ENCODE measurements at places on chromosomes 5 and 9.

DNA sequence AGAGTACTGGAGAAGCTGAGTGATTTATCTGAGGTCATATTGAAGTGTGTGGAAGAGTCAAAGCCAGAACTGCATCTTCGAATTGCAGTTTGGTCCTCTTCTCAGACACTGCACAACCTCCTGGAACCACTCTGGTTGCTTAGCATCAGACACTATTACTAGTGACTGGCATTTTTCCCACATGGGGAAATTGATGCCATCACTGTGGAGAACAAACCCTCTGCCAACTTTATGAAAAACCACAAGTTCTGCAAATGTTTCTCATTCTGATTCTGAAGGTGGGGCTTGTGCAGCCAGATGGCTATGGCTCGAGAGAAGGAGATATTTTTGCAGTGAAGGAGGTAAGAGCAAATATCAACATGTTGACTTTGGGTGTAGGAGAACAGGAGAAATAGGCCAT lies 67.2 kb downstream of the KCTD16 start:
- no peak for DNase-seq

DNA sequence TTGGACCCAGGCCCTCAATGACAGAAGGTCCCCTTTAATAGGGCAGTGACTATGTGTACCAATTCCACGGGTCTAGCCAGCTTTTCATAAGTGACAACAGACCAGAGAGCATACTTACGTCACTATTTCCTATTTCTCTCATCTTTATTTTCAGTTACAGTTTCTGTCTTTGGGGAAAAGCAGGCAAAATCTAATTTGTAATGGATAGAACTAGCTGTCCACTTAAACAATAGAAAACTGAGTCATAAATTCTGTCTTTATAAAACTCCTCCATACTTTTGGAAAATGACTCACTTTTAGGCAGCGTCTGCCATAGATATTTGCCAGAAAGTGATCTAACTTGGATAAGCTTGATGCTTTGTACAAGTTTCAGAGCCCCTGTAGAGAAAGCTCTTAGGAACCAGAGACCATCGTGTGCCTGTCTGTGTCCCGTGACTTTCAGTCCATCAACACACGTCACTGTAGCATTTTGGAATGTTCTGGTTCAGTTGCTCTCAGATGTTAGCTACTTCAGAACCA lies 101.9 kb downstream of the F2RL2 start:
- no peak for DNase-seq

DNA sequence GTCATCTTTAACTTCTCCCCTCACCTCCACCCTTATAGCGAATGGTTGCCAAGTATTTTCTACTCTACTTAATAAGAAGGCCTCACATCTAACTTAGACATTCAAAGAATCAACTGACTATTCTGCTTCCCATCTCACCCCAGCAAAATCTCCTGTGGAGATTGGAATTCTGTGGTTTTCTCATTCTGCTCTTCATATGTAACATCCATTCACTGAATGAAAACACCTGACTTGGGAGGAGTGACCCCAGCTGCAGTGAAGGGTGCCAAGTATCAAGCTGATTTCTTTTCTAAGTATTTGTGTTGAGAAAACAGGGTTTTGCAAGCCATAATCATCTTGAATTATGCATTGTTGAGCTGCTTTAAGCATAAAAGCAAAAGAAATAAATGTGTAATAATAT lies 42.5 kb upstream of the TAF1L start:
- no peak for DNase-seq

GRCh38 chr9:87803623-87804345 lies 77.9 kb downstream of the CTSL start:
- no peak for DNase-seq

GRCh38 chr5:1231354-1231905 lies 6.2 kb downstream of the SLC6A18 start:
- DNase-seq, result no peak

DNA sequence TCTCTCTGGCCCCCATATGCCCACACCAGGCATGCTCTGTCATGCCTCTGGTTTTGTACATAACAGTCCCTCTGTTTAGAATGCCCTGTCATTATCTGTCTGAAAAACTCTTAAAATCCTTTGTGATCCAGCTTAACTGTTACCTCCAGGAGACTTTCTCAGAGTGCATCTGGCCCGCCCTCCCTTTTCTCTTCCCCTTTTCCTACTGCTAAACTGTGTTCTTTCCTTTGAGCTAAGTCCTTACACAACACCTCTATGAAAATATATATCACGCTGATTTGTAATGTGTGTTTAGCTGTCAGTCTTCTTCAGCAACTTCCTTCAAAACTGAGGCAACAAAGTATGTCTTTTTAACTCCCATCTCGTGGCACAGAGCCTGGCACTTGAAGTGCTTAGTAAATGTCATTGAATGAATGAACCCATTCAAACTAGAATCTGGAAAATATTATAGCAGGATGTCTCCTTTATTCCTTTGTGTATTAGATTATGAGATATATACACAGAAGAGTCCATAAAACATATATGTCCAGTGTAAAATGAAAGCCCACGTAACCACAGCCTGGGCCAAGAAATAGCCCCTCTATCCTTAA lies 166.2 kb upstream of the KLF9 start:
- no peak for DNase-seq
